ENCODE measurements at places on chromosomes 4 and X.

DNA sequence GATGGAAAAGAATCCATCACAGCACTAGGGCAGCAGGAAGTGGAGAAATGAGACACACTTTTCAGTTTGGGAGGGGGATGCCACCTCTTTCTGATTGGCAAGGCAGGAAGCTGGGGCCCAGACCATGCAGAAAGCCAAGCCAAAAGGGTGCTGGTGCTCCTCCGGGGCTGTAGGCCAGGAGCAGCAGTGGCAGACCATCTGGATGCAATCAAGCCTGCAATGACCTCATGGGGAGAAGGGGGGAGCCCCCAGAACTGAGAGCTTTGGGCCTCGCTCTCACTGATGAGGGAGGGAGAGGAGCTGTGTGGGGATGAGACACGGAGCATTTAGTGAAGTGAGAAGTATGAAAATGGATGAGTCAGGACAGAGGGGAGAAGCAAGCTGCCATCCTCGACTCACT, 141.3 kb upstream of the NALF2 start:
- no peak for DNase-seq

- no peak for DNase-seq
Measured at GRCh38 chr4:64330143-64330542, 79.1 kb downstream of the TECRL start.

DNA sequence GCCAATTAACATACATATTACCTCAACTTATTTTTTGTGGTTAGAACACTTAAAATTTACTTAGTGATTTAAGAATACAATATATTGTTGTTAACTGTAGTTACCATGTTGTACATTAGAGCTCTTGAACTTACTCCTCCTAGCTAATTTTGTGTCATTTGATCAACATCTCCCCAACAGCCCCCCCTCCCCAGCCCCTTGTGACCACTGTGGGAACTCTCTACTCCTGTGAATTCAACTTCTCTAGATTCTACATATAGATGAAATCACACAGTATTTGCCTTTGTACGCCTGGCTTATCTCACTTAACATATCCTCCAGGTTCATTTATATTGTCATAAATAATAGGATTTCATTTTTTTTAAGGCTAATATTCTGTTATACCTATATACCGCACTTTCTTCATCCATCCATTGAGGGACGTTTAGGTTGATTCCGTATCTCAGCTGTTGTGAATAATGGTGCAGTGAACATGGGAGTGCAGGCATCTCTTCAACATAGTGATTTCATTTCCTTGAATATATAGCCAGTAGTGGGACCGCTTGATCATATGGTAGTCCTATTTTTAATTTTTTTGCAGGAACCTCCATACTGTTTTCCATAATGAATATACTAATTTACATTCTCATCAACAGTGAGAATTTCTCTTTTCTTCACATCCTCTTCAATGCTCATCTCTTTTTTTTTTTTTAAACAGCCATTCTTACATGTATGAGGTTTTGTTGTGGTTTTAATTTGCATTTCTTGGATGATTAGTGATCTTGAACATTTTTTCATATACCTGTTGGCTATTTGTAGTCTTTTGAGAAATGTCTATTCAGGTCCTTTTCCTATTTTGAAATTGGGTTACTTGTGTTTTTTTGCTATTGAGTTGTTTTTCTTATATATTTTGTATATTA, 66.8 kb downstream of the RAPGEF2 start:
- no peak for DNase-seq

DNA sequence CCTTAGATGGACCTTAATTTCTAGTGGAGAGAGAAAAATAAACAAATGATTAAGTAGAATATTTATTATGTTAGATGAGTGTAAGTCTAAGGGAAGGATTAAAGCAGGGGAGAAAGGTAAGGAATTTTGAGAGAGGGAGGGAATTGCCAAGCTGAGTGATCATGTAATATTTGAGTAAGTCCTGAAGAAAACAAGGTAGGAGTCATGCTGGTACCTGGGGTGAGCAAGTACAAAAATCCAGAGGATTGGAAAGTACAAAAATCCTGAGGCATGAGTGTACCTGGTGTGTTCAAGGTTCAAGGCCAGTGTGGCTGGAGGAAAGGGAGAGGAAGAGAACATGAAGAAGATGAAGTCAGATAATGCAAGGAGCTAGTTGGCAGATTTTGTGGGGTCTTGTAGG, 87.2 kb upstream of the MYOZ2 start:
- DNase-seq, result no peak

- no peak for DNase-seq
Measured at GRCh38 chr4:82898322-82899243, 2.0 kb upstream of the THAP9 start.

GRCh38 chr4:98998551-98998950, 3.0 kb downstream of the METAP1 start:
- DNase-seq, result no peak

DNA sequence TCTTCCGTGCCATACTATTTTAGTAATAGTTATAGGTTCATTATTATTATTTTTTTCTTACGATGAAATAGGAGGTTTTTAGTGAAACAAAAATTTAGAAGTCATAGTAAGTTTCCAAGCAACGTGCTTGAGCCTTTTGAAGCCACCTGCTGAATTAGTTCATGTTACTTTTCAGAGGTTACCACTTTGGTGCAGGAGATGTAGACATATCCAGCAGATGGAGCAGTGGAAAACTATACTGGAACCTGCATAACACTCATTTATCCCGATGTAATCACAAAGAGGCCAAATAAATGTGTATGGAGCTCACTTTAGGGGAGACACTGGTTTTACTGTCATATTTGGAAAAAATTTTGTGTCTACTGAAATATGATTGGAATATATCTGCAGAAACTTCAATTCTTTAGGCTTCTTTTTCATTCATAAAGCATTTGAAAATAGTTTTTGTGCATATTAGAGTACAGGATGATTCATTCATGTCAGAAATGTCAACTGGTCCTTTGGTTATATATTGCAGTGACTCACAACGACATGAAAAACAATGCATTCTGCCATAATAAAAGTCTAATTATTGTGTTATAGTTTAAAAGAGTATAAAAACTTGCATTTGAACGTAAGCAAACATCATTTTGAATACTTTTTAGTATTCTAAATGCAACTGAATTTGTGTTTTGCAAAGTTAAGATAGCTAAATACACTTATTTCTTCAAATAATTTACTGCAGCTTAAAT, 2182.9 kb upstream of the TENM3 start:
- no peak for DNase-seq

DNA sequence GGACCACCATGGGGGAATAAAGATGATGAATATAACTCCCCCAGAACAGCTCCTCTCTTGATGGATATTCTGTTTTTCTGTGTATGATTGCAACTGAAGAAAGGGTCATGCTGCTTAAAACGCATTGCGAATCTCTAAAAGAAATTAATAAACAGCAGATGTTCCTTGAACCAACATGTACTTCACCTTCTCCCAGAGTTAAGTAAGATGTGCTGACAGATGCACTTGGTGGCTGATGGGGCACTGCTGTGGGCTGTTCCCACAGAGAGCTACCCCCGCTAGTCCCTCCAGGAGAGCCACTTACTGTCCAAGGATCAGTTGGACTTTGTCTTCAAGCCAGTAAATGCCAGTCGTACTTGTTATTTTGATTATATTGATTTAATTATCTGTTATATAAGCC, 26.3 kb upstream of the C4orf54 start:
- DNase-seq, result no peak

DNA sequence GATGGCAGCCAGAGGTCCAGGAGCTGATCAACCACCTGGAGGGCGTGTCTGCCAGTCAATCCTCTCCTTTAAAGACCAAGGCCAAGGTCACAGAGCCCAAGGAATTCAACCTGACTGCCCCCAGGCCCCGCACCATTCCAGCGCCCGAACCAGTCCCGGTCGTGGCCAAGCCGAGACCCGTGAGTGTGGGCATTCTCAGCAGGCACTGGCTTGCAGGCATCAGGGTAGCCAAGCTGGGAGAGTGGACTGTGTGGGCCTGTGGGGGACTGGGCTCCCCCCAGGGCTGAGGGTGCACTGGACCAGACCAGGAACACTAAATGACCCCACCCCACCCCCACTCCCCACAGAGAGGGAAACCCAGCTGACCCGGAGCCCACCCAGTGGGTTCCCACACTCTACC, 23.8 kb upstream of the RNF4 start:
- no peak for DNase-seq

GRCh38 chr4:122692641-122693520, 39.6 kb upstream of the BBS12 start:
- no peak for DNase-seq

- peak; percentile 62 for DNase-seq
Measured at GRCh38 chrX:283115-283845, 2.1 kb downstream of the PLCXD1 start.

GRCh38 chr4:37124800-37125199, 119.7 kb upstream of the NWD2 start:
- DNase-seq, result no peak

DNA sequence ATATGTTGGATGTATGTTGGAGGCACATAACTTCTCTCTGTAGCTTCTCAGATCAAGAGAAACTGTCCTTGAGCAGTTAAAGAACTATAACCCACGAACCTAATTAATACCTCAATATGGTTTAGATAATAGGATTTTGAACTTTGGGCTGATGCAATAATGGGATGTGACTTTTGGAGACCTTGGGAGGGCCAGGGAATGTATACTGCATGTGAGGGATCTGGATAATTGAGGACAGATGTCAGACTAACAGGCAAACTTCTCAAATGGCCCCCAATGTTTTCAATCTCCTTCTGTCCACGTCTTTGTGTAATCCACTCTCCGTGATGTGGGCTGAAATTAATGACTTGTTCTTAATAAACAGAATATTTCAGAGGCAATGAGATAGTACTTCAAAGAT, 202.2 kb upstream of the FAT4 start:
- DNase-seq, result no peak

DNA sequence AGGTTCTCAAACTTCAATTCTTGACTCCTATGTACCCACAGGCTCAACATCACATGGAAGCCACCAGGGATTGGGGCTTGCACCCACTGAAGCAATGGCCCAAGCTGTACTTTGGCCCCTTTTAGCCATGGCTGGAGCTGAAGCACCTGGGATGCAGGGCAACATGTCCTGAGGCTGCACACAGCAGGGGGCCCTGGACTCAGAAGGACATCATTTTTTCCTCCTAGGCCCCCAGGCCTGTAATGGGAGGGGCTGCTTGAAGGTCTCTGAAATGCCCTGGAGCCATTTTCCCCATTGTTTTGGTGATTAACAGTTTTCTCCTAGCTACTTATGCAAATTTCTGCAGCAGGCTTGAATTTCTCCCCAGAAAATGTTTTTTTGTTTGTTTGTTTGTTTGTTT, 465.1 kb upstream of the PCDH10 start:
- DNase-seq, result no peak

- no peak for DNase-seq
Measured at GRCh38 chr4:139973616-139974015, 180.4 kb downstream of the MAML3 start.

GRCh38 chrX:133786382-133786781, 199.0 kb downstream of the GPC3 start:
- no peak for DNase-seq

Measured in naive thymus-derived CD4-positive, alpha-beta T cell (primary cell).